ENCODE measurements at places on chromosomes 7 and 10.

DNA sequence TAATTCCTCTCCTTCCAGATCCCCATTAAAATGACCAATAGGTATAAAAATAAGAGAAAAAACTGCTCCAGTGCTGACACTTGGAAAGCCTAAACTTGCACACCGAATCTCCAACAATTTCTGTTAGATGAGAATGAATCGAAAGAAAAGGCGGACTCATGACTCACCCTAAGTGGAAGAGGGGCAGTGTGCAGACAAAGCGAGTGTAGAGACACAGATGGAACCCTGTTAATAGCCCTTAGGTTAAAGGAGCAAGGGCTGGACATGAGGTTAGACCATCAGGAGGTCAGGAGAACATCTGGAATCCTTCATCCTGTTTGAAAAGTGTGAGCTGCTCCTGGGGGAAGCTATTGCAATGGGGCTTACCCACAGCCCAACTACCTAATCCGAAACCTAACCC, 103.4 kb upstream of the GLI3 start:
- DNase-seq: no peak

DNA sequence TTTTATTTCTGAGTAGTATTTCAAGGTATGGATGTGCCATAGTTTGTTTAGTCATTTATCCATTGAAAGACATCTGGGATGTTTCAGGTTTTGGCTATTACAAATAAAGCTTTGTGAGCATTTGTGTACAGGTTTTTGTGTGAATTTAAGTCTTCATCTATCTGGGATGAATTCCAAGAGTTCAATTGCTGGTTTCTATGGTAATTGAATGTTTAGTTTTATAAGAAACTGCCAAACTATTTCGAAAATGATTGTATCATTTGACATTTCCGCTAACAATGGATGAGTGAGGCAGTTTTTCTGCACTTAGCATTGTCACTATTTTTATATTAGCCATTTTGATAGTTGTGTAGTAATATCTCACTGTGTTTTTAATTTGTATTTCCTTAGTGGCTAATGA, 99.4 kb downstream of the WDFY4 start:
- no peak for DNase-seq

- DNase-seq: no peak
Observed at GRCh38 chr10:92760609-92761008, 70.9 kb downstream of the HHEX start.

DNA sequence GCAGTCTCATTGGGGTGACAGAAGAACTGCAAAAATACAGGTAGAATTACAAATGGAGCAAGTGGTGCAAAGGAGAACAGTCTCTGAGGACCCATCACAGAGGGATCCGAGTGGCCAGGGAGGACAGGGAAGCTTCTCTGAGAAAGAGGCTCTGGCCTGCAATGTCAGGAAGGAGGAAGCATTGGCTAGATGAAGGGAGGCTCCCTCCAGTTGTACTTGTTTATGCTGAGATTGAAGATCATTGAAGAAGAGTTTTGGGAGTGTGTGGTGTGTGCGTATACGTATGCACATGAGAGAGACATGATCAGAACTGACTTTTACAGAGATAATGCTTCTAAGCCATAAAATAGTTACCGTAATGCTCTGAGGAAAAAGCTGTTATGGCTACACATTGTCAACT, 274.7 kb upstream of the FZD8 start:
- no peak for DNase-seq

- DNase-seq: no peak
Observed at GRCh38 chr10:60135020-60135419, 228.7 kb upstream of the CCDC6 start.

- DNase-seq: no peak
Observed at GRCh38 chr10:110867807-110868465, 3.8 kb upstream of the PDCD4 start.

GRCh38 chr7:40888499-40888898, 753.7 kb downstream of the SUGCT start:
- no peak for DNase-seq

Measured in stimulated activated CD4-positive, alpha-beta T cell treated with anti-CD3 and anti-CD28 coated beads, Interleukin-4, amount 100 ng/mL, for 48 hours (primary cell).